Activated naive CD4-positive, alpha-beta T cell treated with anti-CD3 and anti-CD28 coated beads, Interleukin-2, amount 10 ng/mL, durations not matched to agents 7 days and 5 days (primary cell): ENCODE measurements at places on chromosomes 1 and 21.

- no peak for DNase-seq
Observed at GRCh38 chr1:232625319-232625868, 4.5 kb downstream of the SIPA1L2 start.

GRCh38 chr1:218867941-218868626, 305.6 kb upstream of the LYPLAL1 start:
- no peak for DNase-seq

- no peak for DNase-seq
Observed at GRCh38 chr1:10639775-10640578, 156.5 kb downstream of the CASZ1 start.

DNA sequence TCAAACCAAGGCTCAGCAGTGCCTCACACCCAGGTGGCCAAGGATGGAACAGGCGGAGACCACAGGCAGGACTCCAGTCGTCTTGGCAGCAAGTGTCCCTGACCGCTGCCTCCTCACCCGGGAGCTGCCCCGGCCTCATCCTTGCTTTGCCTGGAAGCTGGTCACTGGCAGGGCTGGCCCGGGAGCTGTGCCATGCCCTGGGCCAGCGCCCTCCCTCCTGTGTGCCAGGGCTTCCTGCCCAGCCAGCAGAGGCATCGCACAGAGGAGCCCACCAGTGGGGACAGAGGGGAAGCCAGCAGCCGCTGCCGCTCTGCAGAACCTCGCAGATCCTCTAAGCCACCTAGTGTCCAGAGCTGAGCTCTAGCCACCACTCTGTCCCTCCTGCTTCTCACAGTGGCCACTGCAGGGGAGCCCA, 7.8 kb downstream of the CASZ1 start:
- no peak for DNase-seq

DNA sequence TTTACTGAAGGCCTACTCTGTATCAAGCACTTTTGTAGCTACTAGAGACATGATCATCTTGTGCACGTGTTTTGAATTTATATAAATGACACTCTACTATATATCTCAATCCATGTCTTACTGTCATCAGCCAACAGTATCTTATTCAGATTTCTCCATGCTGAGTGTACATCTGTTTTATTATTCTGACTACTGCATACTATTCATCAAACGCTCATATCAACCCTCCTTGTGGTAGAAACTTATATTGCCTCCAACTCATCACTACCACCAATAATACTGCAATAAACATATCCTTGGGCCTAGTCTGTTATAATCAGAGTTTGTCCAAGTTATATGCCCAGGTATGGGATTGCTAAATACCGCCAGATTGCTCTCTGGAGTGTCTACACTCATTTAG, 81.6 kb upstream of the IRF2BP2 start:
- DNase-seq, result no peak

DNA sequence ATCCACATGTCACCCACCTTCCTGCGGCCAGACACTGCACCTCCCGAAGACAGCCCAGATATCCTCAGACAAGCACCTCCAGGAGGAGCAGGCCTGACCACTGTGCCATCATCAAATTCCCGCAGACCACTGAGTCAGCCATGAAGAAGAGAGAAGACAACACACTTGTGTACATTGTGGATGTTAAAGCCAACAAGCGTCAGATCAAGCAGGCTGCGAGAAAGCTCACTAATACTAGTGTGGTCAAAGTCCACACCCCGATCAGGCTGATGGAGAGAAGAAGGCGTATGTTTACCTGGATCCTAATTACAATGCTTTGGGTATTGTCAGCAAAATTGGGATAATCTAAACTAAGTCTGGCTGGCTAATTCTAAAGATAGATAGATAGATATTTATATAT, 41.4 kb upstream of the BECN2 start:
- DNase-seq, result no peak

- DNase-seq, result no peak
Observed at GRCh38 chr1:192763756-192764155, 45.1 kb upstream of the RGS2 start.

DNA sequence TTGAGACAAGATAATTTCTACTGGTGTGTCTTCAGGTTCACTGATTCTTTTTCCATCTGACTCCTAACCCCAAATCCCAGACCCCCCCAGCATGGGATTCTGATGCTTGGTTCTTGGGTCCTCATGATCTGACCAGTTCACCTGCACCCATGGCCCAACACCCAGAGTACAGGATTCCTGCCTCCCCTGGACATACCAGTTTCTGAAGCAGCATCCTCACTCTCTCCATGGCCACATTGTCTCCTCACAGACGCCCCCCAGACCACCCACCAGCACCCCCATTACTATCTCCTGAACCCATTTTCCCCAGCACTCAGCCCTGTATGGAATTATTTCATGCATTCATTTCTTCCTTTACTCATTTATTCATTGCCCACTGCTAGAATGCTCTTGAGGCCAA, 864 bp upstream of the KRTAP12-3 start:
- no peak for DNase-seq

DNA sequence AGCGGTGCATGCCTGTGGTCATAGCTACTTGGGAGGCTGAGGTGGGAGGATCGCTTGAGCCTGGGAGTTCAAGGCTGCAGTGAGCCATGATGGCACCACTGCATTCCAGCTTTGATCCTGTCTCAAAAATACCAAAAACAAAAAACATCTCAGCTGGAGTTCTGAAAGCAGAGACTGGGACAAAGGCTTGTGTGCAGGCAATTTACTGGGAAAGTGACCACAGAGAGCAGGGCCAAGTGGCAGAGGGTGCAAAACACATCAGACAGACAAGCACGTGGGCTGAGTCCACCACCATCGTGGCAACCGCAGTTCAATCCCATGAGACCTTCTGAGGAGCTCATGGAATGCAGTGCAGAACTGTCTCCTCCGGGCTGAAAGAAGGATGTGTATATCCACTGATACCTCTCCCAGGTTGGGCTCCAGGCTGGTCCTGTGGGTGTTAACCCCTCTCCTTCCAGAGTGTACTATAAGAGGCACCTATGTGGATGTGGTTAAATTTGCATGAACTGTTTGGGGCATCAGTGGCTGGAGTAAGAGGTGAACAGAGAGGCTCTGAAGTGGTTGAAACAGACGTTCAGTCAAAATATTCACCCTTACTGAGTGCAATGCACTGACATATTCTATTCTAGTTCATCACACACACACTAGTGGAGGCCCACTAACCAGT, 10.8 kb downstream of the PIGP start:
- no peak for DNase-seq

- no peak for DNase-seq
Observed at GRCh38 chr1:235307158-235308124, 20.5 kb downstream of the ARID4B start.

DNA sequence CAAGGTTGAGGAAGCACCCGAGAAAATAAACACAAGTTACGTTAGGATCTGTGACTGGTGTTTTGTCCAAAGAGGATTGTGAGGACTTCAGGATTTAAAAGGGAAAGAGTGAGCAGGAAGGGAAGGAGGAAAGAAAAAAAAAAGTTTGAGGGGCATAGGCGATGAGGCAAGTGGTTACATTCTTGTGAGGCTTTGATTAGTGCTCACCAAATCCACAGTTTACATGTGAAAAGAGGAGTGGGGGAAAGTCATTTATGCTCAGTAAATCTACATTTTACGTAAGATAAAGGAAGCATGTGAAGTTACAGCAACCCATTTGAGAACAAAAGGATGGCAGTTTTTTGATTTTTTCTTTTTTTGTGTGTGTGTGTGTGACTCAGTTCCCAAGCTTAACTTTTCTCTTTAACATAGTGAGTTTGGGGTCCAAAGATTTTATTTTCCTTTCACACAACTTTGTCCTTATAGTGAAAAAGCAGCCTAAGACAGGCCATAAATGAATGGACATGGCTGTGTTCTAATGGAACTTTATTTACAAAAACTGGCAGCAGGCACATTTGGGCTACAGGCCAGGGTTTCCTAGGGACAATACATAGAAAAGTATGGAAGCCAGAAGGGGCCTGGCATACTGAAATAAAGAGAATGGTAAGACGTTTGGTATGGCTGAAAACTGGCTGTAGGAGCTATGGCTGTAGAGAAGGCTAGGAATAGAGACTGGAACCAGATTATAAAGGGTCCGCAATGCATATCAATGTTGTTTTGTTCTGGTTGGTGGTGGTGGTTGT, 121.7 kb downstream of the FGGY start:
- no peak for DNase-seq

- no peak for DNase-seq
Observed at GRCh38 chr1:245245021-245245667, 90.4 kb downstream of the KIF26B start.

DNA sequence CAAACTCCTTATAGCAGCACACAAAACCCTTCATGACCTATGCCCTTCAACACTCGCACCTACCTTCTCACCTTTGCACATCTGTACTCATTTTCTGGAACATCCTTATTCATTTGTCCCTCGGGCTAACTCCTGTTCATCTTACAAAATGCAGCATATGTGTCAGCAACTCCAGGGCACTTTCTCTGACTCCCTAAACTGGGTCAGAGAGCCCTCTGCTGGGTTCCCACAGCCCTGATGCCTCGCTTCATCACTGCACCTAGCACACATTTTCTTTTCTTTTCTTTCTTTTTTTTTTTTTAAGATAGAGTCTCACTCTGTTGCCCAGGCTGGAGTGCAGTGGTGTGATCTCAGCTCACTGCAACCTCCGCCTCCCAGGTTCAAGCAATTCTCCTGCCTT, 54.0 kb downstream of the RAB3B start:
- DNase-seq, result no peak
